Left ventricle myocardium superior (tissue), 1 donor: ENCODE measurements at places on chromosomes 13 and 19.
A peak's percentile ranks its signal among the peaks of the same experiment; 100 is the strongest.

DNA sequence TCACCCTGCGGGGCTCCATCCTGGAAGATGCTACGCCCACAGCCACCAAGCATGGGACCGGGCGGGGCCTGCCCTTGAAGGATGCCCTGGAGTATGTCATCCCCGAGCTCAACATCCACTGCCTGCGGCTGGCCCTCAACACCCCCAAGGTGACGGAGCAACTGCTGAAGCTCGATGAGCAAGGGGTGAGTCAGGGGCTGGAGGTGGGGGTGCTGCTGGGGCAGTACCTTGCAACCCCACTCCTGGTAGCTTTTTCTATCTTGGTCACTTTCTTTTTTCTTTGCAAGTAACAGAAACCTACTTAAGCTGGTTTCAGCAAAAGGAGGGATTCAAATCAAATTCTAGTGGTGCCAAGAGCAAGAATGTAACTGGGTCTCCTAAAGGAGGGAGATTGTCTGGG is 124.1 kb downstream of the DPF1 start:
- no peak for DNase-seq

DNA sequence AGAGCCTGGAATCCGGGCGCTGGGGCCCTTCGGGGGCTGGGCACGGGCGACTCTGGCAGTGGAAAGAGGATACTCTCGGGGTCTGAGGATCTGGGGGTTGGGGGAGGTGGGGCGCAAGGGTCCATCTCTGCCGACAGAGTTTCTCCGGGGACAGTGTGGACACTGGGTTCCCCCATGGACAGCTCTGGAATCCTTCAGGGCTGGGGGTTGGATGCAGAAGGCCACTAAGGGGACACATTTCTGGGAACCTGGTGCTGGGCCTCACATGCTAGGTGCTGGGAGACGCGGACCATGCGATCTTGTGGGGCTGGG is 2.3 kb downstream of the TGFBR3L start:
- DNase-seq = no peak

DNA sequence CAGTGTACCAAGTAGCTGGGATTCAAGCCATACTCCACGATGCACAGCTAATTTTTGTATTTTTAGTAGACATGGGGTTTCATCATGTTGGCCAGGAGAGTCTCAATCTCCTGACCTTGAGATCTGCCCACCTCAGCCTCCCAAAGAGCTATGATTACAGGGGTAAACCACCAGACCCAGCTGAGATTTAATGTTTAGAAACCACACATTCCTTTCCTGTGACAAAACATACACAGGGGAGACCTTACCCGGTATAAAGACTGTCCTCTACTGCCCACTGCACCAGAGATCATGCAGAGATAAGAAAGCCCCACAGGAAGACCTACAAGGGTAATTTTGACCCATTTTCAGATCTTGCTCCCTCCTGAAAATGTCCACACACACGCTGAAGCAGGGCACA is 22.8 kb upstream of the ZNF83 start:
- DNase-seq = no peak

- DNase-seq = peak; percentile 71
Observed at GRCh38 chr13:26604784-26605545, 47.5 kb downstream of the WASF3 start.

GRCh38 chr13:24119626-24120508 is 40.7 kb upstream of the SPATA13 start:
- no peak for DNase-seq

DNA sequence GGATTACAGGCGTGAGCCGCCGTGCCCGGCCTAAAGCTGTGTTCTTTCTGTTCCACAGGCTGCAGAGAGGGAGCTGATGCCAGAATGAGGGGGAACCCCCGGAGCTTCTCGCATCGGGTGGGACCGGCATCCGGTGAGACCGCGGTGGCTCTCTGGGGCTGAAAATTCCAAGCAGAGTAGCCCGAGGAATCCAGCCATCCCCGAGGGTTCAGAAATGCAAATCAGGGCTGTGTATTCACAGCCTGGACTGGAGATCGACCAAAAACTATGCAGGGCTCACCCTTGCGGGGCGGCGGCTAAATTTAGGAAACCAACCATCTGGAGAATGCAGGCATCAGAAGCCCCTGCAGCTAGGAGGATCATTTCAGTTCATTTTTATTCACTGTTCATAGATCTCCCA is 99.2 kb downstream of the GNG7 start:
- DNase-seq = peak; percentile 77

DNA sequence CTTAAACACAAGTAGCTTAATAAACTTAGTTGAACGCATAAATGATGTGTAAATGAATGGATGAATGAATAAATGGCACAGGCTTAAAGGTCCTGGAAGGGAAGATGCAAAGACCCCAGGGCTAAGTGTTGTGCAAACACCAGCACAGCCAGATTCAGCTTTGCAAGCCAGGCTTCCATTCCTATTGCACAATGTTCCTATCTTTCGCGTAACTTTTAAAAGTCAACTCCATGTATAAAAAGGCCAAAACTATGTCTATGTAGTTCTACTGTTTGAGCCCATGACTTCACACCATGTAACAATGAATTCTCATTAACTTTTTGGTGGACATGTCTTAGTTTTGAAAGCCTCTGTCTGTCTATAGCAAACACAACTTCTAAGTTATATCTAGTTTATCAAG is 226.0 kb downstream of the NALCN start:
- no peak for DNase-seq

DNA sequence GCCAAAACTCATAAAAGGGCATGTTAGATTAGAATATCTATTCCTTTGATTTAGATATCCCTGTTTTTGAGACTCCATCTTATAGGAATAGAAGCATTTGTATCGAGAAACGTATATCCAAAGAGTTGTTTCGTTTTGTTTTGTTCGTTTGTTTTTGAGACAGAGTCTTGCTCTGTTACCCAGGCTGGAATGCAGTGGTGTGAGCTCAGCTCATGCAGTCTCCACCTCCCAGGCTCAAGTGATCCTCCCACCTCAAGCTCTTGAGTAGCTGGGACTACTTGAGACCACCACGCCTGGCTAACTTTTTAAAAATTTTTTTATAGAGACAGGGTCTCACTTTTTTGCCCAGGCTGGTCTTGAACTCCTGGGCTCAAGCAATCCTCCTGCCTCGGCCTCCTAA is 26.6 kb upstream of the ZMYM5 start:
- DNase-seq = no peak

DNA sequence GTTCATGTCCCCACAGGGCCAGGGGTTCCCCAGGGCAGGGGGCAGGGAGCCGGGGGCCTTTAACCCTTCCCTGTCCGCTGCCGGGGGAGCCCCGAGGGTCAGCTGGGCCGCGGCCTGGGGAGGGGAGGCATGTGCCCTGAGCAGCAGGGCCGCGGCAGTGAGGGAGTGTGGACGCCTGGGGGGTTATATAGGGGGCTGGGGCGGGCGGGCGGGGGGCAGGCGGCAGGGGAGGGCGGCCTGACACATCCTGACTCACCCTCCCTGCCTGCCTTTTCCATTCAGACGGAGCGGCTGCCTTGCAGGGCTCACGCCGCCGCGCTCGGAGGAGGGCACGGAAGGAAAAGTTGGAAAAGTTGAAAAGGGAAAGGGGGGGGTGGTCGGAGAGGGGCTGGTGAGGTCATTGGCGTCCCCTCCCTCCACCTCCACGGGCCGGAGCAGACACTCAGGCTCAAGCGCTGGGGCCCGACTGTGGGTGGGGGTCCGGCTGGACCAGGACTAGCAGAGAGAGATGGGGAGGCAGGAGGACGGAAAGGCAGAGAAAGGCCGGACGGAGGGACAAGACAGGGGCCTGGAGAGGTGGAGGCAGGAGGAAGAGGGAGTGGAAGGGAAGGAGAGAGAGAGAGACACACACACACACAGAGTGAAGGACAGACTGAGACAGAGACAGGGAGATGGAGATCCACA is at the start of gene IL11:
Gene IL11, minus strand, starts transcription at position 159 of the 684 bp plus-strand sequence. Its CDS starts 153 bp downstream, at position 6.
- no peak for DNase-seq
